ENCODE measurements at places on chromosomes 4 and X.

DNA sequence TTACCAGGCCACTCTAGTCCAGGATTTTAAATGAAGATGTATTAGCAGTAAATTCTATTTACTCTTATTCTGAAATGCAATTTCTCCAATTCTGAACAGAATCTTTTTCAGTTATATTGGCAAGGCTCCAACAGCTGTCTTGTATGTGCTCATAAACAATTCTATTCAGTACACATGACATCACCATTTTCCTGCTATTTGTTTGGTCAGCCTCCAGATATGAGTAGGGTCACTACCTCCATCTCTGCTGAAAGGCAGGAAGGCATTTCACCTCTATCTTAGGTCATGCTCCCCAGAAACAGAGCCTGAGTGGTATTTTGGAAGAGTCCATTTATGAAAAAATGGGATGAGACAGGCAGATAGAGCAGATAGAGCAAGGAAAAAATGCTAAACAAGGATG lies 151.1 kb upstream of the ADGRL3 start:
- no peak for DNase-seq

DNA sequence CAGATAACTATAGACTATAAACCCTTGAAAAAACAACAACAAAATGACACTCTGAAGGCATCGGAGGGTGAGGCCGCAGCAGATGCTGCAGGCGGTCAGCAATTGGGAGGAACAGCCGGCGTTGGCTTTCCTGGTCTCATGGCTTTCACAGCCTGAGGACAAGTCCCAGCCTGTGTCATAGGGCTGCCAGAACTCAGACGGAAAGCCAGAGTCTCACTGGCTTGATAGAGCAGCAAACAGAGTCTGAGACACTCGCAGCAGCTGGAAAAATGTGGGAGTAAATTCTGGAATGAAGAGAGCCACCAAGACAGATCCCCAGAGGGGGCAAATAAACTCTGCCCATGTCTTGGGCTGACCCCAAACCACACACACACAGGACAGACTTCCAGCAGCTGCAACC lies 86.3 kb downstream of the PPP2R2C start:
- no peak for DNase-seq

DNA sequence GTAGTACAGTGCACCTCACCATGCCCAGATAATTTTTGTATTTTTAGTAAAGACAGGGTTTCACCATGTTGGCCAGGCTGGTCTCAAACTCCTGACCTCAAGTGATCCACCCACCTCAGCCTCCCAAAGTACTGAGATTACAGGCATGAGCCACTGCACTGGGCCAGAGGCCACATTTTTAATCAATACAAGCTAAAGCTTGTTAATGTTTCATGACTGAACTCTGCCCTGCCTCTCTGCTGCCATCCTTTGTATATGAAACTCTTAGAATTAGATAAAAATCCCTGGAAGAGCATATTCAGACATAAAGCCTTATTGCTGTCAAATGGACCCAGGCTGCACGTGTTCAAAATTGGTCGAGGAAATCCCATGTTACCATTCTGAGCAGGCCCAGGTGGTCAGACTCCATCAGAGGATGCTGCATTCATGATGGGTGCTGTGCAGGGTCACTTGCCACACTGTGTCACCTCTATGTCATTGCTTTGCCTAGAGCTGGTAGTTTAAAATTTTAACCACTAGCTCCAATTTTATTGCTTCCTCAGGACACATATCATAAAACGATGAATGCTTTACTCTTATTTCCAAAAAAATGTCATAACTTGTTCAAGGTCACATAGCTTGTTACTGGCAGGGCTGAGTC lies 45.2 kb downstream of the LNX1 start:
- DNase-seq: no peak

DNA sequence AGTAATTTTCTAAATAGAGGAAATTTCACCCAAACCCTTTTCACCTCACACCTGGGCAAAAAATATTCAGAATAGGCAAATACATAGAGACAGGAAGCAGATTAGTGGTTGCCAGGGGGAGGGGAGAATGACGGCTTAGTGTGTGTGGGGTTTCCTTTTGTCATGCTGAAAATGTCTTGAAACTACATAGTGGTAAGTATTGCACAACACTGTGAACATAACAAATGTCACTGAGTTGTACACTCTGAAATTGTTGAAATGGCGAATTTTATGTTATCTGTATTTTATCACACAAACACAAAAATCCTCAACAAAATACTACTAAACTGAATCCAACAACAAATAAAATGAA lies 60.7 kb upstream of the PLAC1 start:
- no peak for DNase-seq

DNA sequence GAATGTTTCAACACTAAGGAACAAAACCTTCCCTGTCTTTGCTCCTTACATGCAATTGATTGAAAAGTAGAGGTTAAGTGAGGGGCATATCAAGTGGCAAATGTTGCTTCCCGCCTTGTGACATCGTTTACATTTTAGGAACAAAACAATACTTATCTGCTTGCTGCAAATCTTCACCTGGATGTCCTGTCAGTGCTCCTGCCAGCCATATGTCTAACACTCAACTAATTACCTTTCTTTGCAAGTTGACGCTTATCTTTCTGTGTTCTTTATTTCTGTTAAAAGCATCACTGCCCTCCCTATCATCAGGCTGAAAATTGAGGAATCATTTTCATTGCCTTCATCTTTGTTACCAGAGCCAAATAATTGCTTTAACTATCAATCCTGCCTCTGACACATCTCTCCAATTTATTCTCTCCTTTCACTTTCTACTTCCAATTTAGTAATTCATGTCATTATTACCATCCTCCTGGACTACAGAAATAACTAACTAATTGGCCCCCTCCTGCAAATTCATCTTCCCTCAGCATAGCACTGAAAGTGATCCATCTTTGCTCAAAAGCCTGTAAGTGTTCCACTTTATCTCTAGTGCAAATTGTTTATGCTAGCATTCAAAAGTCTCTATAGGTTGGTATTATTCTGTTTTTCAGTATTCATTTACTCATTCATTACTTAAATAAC lies 298.7 kb upstream of the ATOH1 start:
- DNase-seq: no peak

- DNase-seq: no peak
Measured at GRCh38 chrX:72367516-72367915, 61.8 kb upstream of the CITED1 start.

DNA sequence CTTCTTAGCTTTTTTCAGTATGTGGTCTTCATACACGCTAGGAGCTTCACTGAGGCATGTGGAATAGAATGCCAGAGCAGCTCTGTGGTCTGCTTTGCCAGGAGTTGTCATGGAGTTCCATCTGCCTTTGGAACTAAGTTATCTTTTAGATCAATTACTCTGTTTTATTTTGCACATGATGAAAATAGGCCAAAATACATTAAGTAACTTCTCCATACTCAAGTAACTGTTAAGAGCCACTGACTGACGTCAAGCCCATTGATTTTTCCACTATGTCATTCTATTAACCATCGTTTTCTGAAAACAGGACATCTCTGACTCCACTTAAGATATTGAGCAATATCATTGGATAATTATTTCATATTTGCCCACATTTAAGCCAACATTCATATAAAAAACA lies 415.1 kb upstream of the MAD2L1 start:
- no peak for DNase-seq

DNA sequence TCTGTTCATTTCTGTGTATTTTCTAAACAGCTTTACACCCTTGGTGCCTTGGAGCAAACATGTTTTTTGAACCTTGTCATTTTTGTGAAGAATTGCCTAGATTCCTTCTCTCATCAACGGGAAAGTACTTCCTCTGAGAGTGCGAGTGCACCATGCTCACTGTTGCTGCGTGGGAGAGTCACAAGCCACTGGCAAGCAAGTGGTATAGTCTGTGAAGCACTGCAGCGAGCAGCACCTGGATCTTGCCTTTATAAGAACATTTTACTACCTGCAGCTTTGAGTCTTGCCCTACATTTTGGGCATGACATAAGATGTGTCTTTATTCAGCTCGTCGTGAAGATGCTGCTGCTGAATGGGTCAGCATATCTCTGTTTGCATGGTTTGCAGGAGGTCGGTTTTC lies 44.9 kb downstream of the HADH start:
- DNase-seq: no peak

GRCh38 chr4:102751941-102752340 lies 8.8 kb downstream of the MANBA start:
- no peak for DNase-seq

DNA sequence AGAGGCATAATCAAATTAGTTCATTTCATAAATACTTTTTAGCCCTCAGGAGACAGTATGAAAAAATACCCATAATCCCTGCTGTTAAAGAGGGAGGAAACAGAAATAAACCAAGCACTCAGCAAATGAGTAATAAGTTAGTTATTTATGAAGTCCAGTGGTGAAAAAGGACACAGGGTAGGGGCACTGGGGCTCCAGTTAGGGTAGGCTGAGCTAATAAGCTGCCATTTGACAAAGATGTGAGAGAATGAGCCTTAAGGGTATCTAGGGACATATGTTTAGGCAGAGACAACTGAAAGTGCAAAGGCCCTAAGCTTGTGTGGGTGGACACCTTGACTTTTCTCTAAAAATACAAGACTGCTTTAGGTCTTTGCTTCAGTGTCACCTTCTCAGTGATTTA lies 94.4 kb downstream of the IL15 start:
- no peak for DNase-seq

DNA sequence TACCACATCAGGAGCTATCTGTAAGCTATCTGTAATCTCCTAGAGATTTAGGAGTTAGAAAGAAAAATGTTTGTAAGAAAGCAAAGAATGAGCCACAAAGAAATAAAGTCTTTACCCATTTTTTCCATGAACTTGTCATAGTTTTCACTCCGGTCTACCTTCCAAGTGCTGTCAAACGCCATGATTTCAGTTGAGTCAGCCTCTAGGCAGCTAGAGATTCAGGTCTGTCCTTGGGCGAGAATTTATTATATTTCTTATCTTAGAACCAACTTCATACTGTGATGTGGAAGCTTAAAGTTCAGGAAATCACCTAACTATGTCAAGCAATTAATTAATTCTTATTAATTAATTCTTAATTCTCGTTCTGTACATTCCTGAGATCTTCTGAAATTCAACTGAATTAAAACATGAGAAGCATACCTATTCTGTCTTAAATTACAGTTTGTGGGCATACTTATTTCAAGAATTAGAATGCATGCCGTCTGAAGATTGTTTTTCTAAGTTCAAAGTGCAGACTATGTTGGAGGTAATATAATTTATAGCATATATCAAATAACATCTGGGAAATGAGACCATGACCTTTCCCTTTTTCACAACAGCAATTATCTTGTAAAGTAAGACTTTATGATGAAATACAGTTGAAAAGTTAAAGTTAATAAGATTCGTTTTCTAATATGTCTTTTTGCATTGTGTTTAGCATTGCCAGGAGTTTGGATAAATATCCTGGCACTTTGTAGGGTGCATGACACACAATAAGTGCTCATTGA lies at the start of gene FABP2:
TSS of gene FABP2 (minus strand) at position 218 of the 767 bp plus-strand sequence. CDS start at position 182, 36 bp downstream.
- DNase-seq: no peak
